Immature natural killer cell (primary cell): ENCODE measurements at places on chromosomes 3 and 15. TPM values are rescaled to one million over a fixed set of nuclear protein-coding genes. Genes with fewer than 3 reads are reported as not detected.

The SLC22A13 gene
- polyA plus RNA-seq = not detected

DNA sequence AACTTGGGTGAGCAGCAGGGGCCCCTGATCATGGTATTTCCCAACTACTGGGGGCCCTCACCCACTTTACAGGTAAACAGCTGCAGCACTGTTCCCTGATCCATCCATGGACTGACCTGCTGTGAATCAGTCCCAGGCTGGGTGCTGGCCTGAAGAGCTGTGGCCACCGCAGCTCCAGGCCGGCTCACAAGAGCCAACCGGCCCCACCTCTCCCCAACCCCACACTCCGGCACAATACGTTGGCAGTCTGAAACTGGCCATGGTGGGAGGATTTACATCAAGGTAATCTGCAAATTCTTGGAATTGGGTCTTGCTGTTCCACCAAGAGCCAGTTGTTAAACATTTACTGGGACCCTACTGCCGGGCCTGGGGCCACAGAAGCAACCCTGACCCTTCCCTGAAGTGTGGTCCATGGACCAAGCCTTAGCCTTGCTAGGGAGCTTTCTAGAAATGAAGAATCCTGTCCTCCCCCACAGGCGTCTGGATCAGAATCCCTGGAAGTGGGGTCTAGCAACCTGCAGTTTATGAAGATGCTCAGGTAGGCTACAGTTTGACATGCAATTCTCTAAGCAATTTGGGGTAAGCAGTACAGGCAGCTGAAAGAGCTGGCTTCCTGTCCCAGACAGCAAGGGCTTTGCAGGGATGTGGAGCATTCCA, 3.7 kb downstream of the SLC6A20 start:
- DNase-seq = no peak

GRCh38 chr3:152241142-152242017, 27.3 kb upstream of the MBNL1 start:
- DNase-seq = no peak

GRCh38 chr3:64650096-64650622, 37.6 kb downstream of the ADAMTS9 start:
- no peak for DNase-seq

The ZNF774 gene
- 0.16 TPM for polyA plus RNA-seq

GRCh38 chr3:136291302-136291701, 41.2 kb downstream of the PCCB start:
- DNase-seq = no peak
